Smooth muscle cell of trachea (primary cell): ENCODE measurements at places on chromosomes 7 and 10. TPM values are rescaled to one million over a fixed set of nuclear protein-coding genes. Genes with fewer than 3 reads are reported as not detected.

The PYROXD2 gene
- total RNA-seq, result 9.9 and 41.2 TPM in 2 replicates

The SFMBT2 gene
- 1.7 and 5.2 TPM in 2 replicates for total RNA-seq

The TEX47 gene
- total RNA-seq, result not detected in 2 replicates

The C10orf53 gene
- total RNA-seq, result not detected in 2 replicates

The MSS51 gene
- 1.8 and 2.5 TPM in 2 replicates for total RNA-seq

The PGAM2 gene
- 0.17 and 0.29 TPM in 2 replicates for total RNA-seq

The HABP2 gene
- not detected in 2 replicates for total RNA-seq

The TSPAN12 gene
- 0.73 and 1.5 TPM in 2 replicates for total RNA-seq

The INMT gene
- 20.1 and 20.8 TPM in 2 replicates for total RNA-seq

The PNLIPRP3 gene
- total RNA-seq, result 0.17 TPM in 1 of 2 replicates, not detected in the other

The SH2B2 gene
- total RNA-seq, result 1.5 and 3.3 TPM in 2 replicates

The AGK gene
- 21.5 and 31.0 TPM in 2 replicates for total RNA-seq
